ENCODE measurements at places on chromosomes 1 and 21.
A peak's percentile ranks its signal among the peaks of the same experiment; 100 is the strongest.

DNA sequence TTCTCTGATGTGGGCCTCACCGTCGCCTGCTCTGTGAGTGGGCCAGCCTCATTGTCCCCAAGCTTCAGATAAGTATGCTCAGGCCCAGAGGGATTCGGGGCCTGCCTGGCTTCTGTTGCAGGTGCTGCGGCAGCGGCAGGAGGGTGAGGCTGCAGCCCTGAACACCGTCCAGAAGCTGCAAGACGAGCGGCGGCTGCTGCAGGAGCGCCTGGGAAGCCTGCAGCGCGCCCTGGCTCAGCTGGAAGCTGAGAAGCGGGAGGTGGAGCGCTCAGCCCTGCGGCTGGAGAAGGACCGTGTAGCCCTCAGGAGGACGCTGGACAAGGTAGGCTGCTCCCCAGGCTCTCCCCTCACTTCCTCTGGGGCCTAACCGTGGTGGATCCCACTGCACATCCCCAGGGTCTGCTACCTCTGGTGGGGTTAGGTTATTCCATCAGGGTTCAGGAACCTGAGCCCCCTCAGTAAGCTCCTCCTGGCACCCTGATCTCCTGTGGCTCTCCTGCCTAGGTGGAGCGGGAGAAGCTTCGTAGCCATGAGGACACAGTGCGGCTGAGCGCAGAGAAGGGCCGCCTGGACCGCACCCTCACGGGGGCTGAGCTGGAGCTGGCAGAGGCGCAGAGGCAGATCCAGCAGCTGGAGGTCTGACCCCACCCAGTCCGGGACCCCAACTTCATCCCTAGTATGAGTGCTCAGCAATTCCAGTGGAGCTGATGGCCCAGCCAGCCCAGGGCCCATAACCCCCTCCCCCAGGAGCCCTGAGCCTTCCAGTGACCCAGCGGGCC lies 10.1 kb downstream of the MFAP2 start:
- no peak for DNase-seq

GRCh38 chr1:37858931-37859506 lies 373 bp downstream of the MTF1 start:
- DNase-seq: no peak

GRCh38 chr1:20689645-20690056 lies 28.2 kb downstream of the KIF17 start:
- DNase-seq: no peak

DNA sequence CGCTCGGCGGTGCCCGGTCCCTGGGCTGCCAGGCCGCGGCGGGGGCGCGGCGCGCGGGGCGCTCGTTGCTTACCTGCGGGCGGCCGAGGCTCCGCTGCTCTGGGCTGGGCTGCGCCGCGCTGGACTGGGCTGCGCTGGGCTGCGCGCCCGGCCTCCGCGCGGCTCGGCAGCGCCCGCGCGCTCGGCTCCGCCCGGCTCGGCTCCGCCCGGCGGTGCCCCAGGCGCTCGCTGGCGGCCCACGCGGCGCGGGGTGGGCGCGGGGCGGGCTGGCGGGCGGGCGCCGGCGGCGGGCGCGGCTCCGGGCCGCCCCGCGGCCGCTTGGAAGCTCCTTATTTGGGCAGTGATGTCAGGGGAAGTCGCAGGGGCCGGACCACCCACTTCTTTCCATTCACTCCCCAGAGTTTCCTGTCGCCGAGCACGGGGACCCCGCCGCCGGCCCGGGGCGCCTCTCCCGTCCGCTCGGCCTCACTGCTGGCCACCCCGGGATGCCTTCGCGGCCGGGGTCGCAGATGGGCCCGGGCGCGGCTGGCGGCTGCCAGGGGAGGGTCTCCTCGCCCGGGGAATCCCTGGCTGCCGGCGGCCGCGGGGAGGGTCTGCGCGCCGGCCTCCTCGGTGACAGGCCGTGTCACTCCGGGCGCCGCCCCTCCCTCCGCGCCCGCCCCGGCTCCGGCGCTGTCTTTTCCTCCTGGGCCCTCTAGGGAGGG lies 177.7 kb upstream of the EDN2 start:
- DNase-seq: peak; percentile 65

DNA sequence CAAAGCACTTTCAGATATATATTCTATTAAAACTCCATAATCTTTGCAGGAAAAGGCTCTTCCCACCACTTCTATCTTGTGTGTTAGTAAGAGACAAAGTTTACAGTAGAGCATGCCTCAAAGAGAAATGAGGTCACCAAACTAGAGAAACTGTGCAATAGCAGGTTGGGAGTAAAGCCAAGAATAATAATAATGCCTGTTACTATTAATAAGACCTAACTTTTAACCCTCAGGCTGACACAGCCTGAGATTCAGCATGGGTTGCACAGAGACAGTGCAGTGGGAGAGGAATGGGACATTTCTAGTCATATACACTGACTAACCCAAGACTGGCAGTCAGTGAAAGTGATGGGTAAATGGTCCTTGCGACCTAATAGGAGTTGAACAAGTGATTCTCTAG lies 320.2 kb upstream of the NFIA start:
- no peak for DNase-seq

GRCh38 chr1:147214325-147214724 lies 10.8 kb downstream of the FMO5 start:
- no peak for DNase-seq

- no peak for DNase-seq
These were observed 16.6 kb upstream of the LGALS8 start for GRCh38 chr1:236507022-236507700.

GRCh38 chr1:77412820-77413530 lies 131.2 kb downstream of the AK5 start:
- DNase-seq: no peak

DNA sequence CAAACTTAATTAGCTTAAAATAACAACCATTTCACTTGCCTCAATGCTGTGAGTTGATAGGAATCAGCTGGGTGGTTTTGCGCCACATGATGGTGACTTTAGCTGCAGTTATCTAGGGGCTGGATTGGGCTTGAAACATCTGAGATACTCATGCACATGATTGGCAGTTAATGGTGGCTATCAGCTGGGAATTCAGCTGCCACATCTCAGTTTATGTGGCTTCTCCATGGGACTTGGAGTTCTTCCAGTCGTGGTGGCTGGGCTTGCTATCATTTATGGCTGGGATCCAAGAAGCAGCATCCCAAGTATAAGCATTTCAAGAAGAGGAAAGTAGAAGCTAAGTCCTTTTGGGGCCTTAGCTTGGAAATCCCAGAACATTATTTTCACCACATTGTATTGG lies 36.4 kb downstream of the PDC start:
- DNase-seq: no peak

- DNase-seq: no peak
These were observed 33.4 kb downstream of the HMCN1 start for GRCh38 chr1:185767508-185768120.

GRCh38 chr1:206631085-206631509 lies 4.2 kb upstream of the DYRK3 start:
- peak; percentile 80 for DNase-seq

DNA sequence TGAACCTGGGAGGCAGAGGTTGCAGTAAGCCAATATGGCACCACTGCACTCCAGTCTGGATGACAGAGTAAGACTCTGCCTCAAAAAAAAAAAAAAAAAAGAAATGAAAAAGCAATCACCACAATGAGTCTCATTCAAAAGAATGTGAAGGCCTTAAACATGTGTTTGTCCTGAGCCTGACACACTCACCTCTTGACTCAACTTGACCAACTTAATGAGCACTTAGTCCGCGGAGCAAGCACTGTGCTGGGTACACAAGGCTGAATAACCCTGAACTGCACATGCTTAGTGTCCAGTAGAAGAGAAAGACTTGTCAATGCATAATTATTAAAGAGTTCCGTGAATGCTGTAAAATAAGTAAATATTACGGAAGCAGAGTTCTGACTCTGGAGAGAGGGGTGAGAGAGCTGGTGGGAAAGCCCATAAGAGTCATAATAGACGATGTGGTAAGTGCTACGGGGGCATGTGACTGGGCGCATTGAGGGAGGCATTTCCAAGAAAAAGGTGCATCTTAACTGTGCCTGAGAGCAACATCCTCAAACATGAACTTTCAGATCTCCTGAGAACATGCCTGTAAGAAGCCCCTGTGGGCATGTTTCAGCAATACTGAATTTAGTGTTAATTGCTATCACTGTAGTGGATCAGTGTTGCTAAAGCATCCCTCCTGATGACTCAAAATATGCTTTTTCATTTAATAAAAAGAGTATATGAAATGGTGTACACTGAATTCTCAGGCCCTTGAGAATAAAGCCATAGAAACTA lies 27.2 kb downstream of the MCOLN2 start:
- DNase-seq: no peak

DNA sequence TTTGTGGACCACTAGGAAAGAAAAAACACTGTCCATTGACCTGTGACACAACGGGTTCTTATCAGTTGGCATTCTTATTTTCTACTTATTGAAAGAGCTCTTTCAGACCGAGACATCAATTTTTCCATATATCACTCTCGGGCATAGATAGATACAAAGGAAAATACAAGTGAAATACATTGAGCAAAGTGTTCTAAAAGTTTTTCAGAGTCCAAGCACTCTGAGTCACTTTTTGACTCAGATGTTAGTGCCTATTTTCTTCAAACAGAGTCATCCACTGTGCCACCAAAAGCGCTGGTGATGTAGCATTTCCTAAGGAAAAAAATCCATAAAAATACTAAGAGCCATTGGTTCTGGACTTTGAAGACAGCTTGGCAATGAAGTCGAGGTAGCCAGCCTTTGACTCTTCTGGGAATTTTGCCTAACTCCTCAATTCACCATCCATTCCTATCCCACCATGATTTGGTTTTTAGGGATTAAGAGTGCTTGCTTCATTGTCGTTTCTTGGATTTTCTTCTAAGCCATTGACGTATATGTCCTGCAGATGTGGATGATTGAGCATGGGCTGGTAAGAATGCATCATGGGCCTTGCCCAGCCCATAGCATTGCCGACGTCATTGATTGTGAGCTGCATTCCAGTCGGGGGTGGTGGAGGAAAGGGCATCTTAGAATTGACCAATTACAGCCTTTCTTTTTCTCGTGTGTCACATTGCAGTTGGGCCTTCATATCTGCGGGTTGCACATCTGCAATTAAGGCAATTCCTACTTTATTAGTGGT lies 10.6 kb downstream of the GALNT2 start:
- no peak for DNase-seq

- no peak for DNase-seq
These were observed 14.7 kb upstream of the STRIP1 start for GRCh38 chr1:110019770-110020169.

GRCh38 chr1:247638781-247639180 lies 33.4 kb downstream of the OR2G3 start:
- no peak for DNase-seq

GRCh38 chr1:165057956-165058355 lies 298.6 kb downstream of the LMX1A start:
- no peak for DNase-seq

DNA sequence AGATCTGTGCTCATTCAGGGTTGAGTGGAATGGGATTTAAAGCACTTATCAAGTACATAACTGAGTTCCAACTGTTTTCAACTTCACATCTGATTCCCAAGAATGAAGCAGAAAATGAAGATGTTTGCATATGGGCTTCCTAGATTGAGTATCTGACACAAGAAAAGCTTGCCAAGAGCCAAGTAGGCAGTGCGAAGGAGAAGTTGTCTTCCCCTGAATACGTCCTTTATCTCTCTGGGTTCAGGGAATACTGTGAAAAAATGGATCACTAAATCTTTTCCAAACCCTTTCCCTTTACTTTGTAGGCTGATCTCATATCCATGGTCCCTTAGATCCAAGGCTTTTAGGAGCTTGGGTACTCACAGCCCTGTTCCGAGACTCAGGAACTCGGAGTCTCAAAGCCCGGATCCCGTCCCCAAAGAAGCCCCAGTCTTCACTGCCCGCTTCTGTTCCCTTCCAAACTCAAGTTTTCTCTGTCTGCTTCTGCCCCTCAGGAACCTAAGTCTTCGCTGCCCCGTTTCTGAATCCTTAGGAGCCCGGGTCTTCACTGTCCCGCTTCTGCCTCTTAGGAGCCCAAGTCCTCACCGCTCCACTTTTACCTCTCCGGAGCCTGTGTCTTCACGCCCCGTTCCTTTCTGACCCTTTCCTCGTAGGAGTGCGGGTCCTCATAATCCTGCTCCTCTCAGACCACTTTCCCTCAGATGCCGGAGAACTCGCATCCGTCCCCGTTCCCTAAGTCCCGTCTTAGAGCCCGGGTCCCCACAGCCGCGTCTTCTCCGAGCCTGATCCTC lies 616 bp downstream of the TAF12 start:
- DNase-seq: no peak

DNA sequence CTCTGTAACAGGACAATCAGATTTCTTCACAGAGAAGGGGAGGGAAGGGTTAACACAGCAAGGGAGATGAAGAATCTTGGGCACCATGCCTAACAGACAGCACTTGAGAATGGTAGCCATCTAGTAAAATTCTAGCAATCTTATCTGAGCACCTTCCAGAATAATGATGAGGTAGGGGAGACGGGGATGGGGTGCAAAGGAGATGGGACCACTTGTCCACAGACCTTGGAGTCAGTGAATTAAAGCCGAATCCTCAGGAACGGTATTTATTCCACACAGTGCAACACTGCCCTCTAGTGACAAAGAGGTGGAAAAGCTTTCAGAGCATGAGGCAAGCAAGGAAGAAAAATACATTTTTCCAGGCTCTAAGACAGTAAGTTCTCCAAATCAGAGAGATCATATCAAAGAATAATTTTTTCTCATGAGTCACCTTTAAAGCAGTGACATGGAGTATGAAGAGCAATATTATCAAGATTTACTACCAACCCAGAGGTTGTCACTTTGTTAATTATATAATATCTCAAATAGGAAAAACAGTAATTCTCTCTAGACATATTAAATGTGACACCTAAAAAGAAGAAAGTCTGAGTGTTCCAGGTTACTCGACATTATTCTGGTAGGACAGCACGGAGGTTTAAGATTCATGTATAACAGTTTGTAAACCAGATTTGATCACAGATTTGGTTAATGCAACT lies 43.3 kb upstream of the LPAR3 start:
- peak; percentile 58 for DNase-seq

- DNase-seq: peak; percentile 30
These were observed 109.5 kb upstream of the SIM2 start for GRCh38 chr21:36589352-36589971.

- peak; percentile 96 for DNase-seq
These were observed at the start of gene EFCAB14 for GRCh38 chr1:46718727-46719622. Gene EFCAB14 (minus strand): TSS chr1:46719114. CDS start chr1:46718087, 1,027 bp downstream.

- no peak for DNase-seq
These were observed 6.3 kb upstream of the ZSCAN20 start for GRCh38 chr1:33466159-33466558.

GRCh38 chr1:110477041-110477440 lies 26.1 kb downstream of the PROK1 start:
- DNase-seq: no peak

- DNase-seq: no peak
These were observed 55.4 kb downstream of the EPRS1 start for GRCh38 chr1:219990782-219991510.

DNA sequence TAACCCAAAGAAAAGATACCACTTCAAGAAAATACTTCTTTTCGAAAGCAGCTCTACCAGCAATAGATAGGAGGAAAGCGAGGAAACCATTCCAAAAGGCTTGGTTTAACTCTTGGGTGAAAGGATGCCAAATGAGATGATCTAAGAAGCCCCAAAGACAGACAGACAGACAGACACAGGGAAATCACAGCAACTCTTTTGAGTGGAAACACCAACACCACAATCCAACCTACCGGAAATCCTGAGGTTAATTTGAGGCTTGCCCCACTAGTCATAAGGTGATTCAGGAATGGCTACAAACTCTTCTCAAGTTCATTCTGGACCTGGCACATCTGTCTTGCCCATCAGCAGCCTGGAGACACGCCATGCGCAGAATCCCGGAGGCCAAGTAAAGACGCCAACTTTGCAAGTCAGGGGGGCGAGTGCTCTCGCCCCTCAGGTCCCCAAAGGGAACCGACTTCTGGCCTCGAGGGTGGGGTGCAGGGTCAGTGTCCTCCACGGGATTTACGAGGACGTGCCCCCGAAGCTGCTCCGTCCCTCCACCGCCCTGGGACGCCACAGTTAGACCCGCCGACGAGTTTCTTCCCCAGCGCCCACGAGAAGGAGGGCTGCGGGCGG lies 778 bp downstream of the EVI5 start:
- DNase-seq: peak; percentile 66

Data from hindlimb muscle (tissue), 1 donor.